ENCODE measurements at places on chromosomes 1 and 21.

DNA sequence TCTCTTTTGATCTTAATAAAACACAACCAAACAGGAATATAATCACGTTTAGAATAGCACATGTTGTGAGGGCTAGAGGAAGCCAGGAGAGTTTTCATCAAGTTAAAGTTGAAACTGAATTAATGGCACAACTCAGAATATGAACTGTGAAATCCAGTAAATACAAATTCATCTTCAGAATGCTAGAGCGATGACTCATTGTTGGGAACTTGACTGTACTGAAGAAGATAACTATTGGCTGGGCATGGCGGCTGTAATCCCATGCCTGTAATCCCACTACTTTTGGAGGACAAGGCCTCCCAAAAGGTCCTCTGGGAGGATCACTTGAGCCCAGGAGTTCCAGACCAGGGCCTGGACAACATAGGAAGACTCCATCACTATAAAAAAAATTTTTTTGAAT is 8.8 kb downstream of the SYF2 start:
- DNase-seq = no peak

DNA sequence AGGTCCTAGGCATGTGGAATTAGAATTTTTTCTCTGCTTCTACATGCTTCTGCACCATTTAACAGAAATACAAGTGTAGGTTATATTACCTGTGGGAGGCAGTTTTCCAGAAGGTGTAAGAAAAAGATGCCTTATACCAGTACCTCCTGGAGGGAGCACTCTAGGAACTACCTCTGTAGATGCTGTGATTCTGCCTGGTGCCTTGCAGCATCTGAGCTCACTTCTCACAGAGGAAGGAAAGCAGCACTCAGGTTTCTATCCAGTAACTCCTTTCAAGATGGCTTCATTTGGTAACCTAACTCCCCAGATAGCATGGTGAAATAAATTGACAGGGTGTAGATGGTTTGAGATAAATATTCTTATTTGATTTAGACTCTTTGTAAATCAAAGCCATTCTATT is 50.3 kb downstream of the GIPC2 start:
- DNase-seq = no peak

DNA sequence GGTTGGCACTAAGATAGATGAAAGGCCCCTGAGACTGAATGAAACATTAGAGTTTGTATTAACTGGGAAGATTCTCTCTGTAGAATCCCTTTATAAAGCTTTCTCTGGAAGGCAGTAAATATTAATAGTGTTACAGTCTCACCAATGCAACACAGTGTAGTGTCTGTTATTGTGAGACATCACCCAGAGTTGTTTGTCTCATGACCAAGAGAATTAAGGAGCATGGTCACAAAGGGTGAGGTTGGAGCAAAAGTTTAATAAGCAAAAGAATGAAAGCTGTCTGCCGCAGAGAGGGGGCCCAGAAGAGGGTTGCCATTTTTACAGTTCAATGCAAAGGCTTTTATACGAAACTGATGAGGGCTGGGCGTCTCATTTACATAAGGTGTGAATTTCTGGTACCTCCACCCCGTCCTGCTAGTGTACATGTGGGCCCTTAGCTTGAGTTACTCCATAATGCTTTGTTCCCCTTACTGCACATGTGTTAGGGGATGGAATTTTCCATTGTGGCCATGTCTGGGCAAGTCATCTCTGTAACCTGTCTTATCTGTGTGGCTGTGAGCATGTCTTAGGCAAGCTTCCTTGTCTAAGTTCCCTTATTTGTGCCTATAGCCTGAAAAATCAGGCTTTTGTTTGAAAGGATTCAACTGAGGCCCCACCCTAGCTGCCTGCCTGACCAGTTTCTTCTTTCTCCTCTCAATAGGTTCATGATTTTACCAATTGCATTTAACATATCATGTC is 184.1 kb downstream of the RASAL2 start:
- DNase-seq = no peak

GRCh38 chr1:223425550-223425949 is 32.3 kb downstream of the CCDC185 start:
- DNase-seq = no peak

DNA sequence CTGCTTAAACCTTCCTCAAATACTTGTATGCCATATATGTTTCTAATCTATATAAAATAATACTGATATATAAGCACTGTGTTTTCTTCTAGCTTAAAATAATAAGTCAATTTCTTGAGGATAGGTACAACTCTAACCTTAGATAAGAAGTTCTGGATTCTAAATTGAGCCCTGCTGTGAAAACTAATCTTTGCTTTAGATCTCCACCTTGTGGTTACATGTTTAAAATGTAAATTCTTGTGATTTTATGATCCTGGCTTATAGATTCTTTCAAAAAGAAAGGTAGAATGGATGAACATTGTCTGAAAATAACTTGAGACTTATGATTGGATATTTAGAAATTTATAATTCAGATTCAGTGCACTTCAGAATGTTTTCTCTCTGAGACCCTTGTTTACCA is 38.9 kb upstream of the HMCN1 start:
- no peak for DNase-seq

DNA sequence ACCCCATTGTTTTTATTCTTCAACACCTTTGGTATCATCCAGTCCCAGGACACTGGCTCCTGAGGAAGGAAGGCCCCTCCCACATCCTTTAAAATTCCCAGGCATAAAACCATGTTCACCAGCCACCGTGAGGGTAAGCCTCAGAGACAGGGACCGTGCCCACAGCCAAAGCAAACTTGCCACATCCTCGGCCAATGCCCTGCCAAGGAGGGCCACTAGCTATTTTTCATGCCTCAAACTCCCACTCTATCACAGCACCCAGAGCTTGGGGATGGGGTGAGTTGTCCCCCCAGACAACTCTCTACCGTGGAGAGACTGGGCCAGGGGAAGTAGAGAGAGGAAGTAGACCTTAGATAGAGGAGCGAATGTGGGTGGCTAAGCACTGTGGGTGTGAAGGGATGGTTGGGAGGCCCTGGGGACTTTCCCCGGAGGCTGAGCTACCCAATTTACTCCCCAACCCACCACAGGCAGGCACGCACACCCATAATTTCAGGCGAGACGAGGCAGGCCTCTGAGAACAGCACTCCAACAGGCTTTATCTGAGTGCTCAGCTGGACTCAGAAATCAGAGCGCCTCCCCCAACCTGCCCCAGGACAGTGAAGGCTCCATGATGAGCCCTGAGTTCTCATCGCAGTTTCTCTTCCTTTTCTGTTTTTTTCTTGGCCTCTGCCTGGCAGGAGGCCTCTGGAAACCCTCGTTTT is 15.9 kb upstream of the BTG2 start:
- no peak for DNase-seq

DNA sequence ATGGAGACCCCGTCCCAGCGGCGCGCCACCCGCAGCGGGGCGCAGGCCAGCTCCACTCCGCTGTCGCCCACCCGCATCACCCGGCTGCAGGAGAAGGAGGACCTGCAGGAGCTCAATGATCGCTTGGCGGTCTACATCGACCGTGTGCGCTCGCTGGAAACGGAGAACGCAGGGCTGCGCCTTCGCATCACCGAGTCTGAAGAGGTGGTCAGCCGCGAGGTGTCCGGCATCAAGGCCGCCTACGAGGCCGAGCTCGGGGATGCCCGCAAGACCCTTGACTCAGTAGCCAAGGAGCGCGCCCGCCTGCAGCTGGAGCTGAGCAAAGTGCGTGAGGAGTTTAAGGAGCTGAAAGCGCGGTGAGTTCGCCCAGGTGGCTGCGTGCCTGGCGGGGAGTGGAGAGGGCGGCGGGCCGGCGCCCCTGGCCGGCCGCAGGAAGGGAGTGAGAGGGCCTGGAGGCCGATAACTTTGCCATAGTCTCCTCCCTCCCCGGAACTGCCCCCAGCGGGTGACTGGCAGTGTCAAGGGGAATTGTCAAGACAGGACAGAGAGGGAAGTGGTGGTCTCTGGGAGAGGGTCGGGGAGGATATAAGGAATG is 505 bp downstream of the LMNA start:
- no peak for DNase-seq

- no peak for DNase-seq
Observed at GRCh38 chr1:61457526-61458040, 267.4 kb downstream of the TM2D1 start.

GRCh38 chr1:97759078-97759477 is 161.8 kb downstream of the DPYD start:
- no peak for DNase-seq

DNA sequence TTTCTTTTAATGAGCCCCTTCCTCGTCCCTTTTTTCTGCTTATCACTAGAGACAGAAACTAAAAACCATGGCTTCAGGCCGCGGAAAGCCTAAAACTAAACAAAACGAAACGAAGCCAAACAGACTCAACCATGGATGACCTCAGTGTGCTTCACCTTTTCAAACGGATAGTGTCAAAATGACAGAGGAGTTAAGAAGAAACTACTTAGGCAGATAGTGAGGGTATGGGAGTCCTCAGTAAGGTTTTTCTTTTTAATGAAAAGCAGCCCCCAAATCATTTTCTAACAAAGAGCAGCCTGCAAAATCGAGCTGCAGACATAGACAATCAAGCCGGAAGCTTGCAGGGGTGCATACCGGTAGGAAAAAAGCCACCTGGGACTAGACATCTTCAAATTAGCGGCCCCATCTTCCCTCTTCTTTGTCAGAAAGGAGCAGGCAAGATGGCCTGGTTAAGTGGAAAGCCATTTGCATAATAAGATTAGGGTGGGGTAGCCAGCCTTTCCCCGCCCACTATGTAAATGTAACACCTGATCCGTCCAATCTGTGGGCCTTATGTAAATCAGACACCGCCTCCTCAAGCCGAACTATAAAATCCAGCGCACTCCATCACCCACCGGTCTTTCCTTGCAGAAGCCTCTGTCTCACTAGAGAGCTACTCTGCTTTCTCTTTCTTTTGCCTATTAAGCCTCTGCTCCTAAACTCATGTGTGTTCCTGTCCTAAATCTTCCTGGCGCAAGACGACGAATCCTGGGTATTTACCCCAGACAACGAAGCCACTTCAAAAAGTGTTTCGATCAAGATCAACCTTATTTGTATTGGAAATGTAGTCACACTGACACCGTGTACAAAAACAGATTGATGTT is 6.2 kb upstream of the ERO1B start:
- DNase-seq = no peak

- no peak for DNase-seq
Observed at GRCh38 chr1:209384710-209385550, 198.6 kb upstream of the CAMK1G start.

DNA sequence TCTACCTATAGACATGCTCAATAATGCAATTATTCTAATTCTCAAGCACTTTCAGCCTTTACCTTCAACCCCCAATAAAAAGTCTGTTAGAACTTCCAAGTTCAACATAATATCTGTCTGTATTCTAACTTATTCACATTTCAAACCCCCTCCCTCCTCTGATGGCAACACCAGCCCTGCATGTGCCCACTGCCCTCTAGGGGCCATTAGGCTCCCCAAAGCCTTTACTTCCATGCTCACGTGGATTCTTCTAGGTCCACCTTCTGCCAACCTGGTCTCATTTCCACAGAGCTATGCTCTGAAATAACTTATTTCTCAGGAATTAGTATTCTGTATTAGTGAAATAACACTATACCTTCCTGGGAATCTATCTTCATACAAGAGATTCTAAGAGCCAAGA is 22.2 kb upstream of the KPRP start:
- no peak for DNase-seq

DNA sequence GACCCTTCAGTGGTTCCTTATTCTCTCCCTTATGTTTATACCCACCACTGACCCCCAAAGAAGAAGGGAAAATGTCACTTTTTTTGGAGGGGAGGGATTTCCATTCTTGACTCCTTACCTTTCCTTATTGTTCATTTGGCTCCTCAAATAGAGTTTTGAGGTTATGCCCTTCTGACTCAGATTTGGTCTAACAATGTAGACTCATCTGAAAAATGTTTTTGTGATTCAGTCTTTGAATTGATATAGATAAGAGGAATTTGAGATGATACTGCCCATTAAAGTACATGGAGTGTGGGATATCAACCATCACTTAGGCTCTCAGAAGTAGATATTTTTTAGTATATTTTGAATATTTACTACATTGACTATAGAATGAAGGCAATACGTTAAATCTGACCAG is 16.1 kb downstream of the USP1 start:
- no peak for DNase-seq

DNA sequence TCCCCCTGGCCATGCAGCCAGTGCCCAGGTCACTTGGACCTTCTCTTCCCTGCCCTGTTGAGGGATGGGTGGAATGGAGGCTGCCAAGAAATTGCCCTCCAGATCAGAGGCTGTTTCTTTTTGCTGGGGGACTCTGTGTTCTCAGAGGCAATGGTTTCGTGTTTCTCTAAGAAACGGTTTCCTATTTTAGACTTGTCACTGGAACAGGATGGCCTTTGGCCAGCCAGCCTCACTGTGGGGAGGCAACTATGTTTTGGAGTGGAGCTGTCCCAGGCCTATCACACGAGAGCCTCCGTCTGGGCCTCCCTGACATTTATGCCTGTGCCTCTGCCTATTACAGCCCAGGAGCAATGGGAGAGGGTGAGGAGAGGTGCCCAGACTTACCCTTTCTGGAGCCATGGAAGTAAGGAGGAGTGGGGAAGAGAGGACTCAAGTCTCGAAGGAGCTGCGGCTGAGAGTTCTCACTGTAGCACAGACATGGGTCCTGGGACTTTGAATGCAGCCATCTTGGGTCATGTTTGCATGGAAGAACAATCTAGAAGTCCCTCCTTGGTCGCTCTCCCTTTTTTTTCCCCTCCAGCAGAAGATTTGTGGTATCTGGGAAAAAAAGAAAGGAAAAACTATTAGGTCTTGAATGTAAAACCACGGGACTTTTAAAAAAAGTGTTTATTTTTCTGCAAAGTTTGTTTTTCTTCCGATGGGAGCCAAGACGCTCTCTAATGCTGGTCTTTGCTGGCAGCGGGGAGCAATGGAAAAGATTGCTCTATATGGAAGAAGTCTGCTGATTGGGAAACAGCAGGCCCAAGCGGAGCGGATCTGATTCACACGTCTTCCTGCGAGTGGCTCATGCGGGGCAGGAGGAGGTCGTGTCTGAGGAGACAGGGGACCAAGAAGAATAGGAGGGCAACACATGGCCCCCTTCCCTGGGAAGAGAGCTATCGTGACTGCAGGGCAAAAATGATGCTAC is 219.2 kb downstream of the FOXD2 start:
- no peak for DNase-seq

DNA sequence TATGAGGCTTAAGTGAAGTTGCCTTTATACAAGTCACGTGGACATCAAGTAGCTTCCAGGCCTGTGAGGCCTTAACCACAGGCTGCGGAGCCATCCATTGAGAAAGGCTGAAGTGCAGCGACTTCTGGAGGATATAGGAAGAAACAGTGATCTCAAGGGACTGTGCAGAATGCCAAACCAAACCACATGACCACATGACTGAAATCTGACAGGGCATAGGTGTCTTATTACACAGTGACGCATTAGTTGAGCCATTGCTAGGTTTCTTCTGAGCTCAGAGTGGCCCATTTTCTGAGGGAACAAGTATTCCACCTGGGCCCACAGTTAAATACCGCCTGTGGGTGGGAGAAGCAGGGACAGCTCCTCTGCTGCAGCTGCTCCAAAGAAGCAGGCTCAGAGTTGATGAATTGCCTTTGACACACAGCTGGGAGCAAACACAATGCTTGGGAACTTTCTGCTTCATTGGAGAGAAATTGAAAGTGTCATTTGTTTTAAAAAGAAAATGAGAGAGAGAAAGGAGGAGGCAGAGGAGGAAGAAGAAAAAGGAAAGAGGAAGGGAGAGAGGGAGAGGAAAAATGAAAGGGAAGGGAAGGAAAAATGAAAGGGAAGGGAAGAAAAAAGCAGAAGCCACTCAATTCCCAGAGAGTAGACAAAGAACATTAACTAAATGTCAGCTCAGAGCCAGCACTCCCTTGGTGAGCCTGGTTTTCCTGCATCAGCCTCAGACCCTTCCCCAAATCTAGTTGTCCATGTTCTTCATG is 94.4 kb downstream of the COLGALT2 start:
- no peak for DNase-seq

GRCh38 chr1:196598942-196599748 is 9.1 kb downstream of the KCNT2 start:
- no peak for DNase-seq

GRCh38 chr1:42963378-42964043 is 4.8 kb upstream of the SLC2A1 start:
- DNase-seq = no peak

Measured in NCI-H1105 (cell line).